Activated T-cell treated with anti-CD3 and anti-CD28 coated beads, Interleukin-2, amount 50 U/mL, for 72 hours (primary cell): ENCODE measurements at places on chromosomes 2 and 18. TPM values are rescaled to one million over a fixed set of nuclear protein-coding genes. Genes with fewer than 3 reads are reported as not detected.

DNA sequence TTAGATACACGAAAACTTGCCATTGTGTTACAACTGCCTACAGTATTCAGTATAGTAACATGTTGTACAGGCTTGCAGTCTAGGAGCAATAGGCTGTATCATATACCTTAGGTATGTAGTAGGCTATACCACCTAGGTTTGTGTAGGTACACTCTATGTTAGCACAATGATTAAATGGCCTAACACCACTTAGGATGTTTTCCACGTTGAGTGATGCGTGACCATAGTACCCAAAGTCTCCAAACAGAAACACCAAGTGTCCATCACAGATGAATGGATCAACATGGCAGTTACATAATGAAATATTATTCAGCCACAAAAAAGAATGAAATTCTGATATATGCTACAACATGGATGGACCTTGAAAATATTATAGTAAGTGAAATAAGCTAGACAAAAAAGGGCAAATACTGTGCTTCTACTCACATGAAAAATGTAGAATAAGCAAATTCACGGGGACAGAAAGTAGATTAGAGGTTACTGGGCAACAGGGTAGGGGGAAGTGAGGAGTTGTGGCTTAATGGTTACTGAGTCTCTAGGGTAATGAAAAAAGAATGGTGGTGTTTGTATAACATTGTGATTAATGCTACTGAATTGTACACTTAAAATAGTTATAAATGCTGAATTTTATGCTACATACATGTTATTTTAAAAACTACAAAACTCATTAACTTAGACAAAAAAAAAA lies 62.6 kb downstream of the TMEM131 start:
- H3K36me3 ChIP-seq, result peaks cover 3% of the 10 kb centered on the region
- H3K27me3 ChIP-seq, result no peaks in the 10 kb centered on the region
- no peak overlapping the region for H3K4me3 ChIP-seq
- DNase-seq, result no peak
- H3K27ac ChIP-seq, result no peak overlapping the region

GRCh38 chr2:234620018-234620417 lies 123.1 kb upstream of the ARL4C start:
- H3K27me3 ChIP-seq, result no peaks in the 10 kb centered on the region
- H3K4me3 ChIP-seq, result peak overlapping the region; percentile 39
- no peaks in the 10 kb centered on the region for H3K36me3 ChIP-seq
- DNase-seq, result no peak
- no peak overlapping the region for H3K27ac ChIP-seq

DNA sequence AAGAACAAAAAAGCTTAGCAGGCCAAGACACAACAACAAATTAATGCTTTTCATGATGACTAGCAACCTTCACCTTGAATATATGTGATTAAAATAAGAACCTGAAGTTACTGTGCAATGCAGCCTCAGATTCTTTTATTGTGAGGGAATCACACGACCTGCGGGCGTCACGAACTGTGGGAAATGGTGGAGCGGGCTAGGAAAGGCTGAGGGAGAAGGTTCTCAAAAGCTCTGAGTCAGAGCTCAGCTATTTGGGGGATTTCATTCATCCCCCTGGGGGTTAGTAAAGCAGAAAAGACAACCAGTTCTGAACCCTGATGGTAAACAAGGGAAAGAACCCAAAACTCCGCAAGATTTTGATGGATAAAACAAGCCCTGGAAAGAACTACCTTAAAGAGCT lies 89.3 kb upstream of the NCKAP5 start:
- no peaks in the 10 kb centered on the region for H3K36me3 ChIP-seq
- no peaks in the 10 kb centered on the region for H3K4me1 ChIP-seq
- no peak for DNase-seq
- H3K27ac ChIP-seq, result no peak overlapping the region
- H3K4me3 ChIP-seq, result no peak overlapping the region

GRCh38 chr2:21363364-21363763 lies 239.6 kb downstream of the TDRD15 start:
- no peak for DNase-seq
- H3K36me3 ChIP-seq, result no peaks in the 10 kb centered on the region
- H3K4me1 ChIP-seq, result no peaks in the 10 kb centered on the region
- no peaks in the 10 kb centered on the region for H3K27me3 ChIP-seq
- no peak overlapping the region for H3K27ac ChIP-seq
- no peak overlapping the region for H3K4me3 ChIP-seq

GRCh38 chr2:233436191-233436581 lies 81.9 kb downstream of the DGKD start:
- H3K36me3 ChIP-seq, result no peaks in the 10 kb centered on the region
- H3K27ac ChIP-seq, result no peak overlapping the region
- H3K27me3 ChIP-seq, result no peaks in the 10 kb centered on the region
- no peak for DNase-seq
- no peak overlapping the region for H3K4me3 ChIP-seq

GRCh38 chr2:39124746-39125057 lies 3.9 kb upstream of the SOS1 start:
- H3K36me3 ChIP-seq, result peaks cover 2% of the 10 kb centered on the region
- H3K4me3 ChIP-seq, result peak overlapping the region; percentile 82
- peak overlapping the region; percentile 27 for H3K27ac ChIP-seq
- DNase-seq, result no peak
- H3K4me1 ChIP-seq, result peaks cover 66% of the 10 kb centered on the region

DNA sequence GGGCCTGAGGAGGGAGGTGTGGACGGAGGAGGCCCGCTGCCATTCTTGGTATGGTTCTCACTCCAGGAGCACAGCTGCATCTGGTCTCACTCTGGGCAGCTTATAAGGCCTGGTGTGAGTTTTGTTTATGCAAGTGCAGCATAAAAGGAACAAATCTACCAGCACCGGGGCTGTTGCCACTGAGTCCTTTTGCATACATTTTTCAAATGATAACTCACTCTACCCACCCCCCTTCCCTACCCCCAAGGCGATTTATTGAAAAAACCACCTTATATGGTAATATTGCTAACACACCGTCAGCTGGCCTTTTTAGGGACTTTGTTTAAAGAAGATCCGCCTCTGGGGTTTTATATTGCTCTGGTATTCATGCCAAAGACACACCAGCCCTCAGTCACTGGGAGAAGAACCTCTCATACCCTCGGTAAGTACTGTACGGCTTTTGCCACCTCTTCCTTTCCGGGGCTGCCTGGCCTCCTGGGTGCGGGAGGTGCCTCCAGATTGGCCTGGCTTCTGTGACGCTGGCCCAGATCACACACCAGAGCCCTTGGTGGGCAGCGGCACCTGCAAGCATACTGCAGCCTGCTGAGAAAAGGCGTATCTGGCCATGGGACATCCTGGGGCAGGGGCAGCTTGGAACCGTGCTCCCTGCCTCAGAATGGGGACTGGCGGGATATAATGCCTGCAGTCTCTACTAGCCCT lies at the start of gene ACTG2:
TSS of gene ACTG2 (plus strand) at position 378 of the 699 bp plus-strand sequence. CDS start 8,304 bp downstream, outside the sequence.
- DNase-seq, result no peak
- no peaks in the 10 kb centered on the region for H3K27me3 ChIP-seq
- no peak within 1 kb of the TSS for H3K27ac ChIP-seq
- H3K36me3 ChIP-seq, result no peaks in the 10 kb centered on the region
- H3K4me1 ChIP-seq, result peaks cover 46% of the 10 kb centered on the region

DNA sequence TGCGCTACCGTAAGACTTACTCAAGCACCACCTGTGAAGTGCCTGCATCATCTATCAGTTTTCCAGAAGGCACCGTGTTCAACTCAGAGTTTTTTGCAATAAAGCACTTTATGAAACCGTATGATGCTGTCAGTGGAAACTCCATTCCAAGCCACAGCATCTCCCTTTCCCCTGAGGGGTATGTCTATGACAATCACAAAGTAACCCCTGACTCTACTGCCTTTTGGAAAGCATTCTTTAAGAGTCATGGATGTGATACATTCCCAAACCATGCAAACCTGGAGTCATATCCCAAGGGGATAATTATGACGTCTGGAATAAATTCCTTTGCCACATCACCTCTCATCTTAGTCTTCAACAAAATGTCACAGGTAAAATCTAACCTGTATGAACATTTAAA lies 39.2 kb downstream of the UNC50 start:
- peaks cover 46% of the 10 kb centered on the region for H3K4me1 ChIP-seq
- no peaks in the 10 kb centered on the region for H3K27me3 ChIP-seq
- no peak for DNase-seq
- H3K4me3 ChIP-seq, result no peak overlapping the region
- H3K27ac ChIP-seq, result no peak overlapping the region

- H3K36me3 ChIP-seq, result no peaks in the 10 kb centered on the region
- no peak for DNase-seq
- H3K27me3 ChIP-seq, result no peaks in the 10 kb centered on the region
- H3K4me1 ChIP-seq, result no peaks in the 10 kb centered on the region
- H3K27ac ChIP-seq, result no peak overlapping the region
- H3K4me3 ChIP-seq, result no peak overlapping the region
These were observed 201.5 kb upstream of the SLC35G4 start for GRCh38 chr18:11407940-11408339.

- H3K4me1 ChIP-seq, result no peaks in the 10 kb centered on the region
- no peak for DNase-seq
- H3K27ac ChIP-seq, result no peak overlapping the region
- H3K36me3 ChIP-seq, result no peaks in the 10 kb centered on the region
- no peak overlapping the region for H3K4me3 ChIP-seq
- H3K27me3 ChIP-seq, result no peaks in the 10 kb centered on the region
These were observed 181.9 kb upstream of the NRXN1 start for GRCh38 chr2:51213826-51214225.

- H3K4me3 ChIP-seq, result no peak overlapping the region
- H3K36me3 ChIP-seq, result no peaks in the 10 kb centered on the region
- DNase-seq, result no peak
- H3K4me1 ChIP-seq, result peaks cover 44% of the 10 kb centered on the region
- peaks cover 5% of the 10 kb centered on the region for H3K27me3 ChIP-seq
These were observed 145.6 kb downstream of the PLCL1 start for GRCh38 chr2:197950006-197950405.

LRRC30 gene
- total RNA-seq, result not detected

ZNF2 gene
- 3.0 TPM for total RNA-seq

AQP4 gene
- total RNA-seq, result not detected

ABCB11 gene
- total RNA-seq, result not detected

AMMECR1L gene
- 25.3 TPM for total RNA-seq

NIFK gene
- 137 TPM for total RNA-seq

ACMSD gene
- not detected for total RNA-seq

TXNDC2 gene
- total RNA-seq, result not detected

CMPK2 gene
- total RNA-seq, result 10.6 TPM

MTCL1 gene
- 0.51 TPM for total RNA-seq

ABCB6 gene
- 8.8 TPM for total RNA-seq

GKN2 gene
- total RNA-seq, result not detected
